ENCODE measurements at places on chromosomes 12 and 14.

GRCh38 chr12:96260231-96260630 is 66.1 kb downstream of the ELK3 start:
- no peak for DNase-seq

DNA sequence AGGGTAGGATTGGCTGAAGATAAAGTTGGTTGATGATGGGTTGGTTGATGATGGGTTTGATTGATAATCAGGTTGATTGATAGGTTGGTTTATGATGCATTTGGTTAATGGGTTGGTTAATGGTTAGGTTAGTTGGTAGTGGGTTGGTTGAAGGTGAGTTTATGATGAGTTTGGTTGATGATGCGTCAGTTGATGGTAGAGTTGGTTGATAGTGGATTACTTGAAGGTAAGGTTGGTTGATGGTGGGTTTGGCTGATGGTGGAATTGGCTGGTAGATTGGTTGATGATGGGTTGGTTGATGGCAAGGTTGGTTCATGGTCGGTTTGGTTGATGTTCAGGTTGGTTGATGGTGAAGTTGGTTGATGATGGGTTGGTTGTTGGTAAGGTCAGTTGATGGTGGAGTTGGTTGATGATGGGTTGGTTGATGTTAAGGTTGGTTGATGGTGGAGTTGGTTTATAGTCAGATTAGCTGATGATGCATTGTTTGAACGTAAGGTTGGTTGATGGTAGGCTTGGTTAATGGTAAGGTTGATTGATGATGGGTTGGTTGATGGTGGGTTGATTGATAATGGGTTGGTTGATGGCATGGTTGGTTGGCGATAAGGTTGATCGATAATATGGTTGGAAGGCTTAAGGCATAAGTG is 146.4 kb downstream of the ADGRD1 start:
- no peak for DNase-seq

DNA sequence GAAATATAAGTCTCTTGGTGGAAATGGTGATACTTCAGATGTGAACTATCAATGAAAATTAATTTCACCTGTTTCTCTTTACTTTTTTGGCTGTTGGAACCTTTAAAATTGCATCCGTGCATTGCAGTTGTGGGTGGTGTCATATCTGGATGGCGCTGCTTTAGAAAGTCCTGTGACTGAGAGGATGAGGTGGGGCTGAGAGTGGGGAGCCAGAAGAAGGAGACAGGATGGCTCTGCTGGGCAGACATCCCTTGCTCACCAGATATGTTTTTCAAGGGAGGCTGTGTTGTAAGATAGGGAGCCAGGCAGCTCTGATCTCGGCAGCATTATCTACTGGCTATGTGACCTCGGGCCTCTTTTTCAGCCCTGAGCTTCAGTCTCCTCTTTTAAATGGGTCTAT is 12.7 kb downstream of the ASB2 start:
- no peak for DNase-seq

- DNase-seq = no peak
Observed at GRCh38 chr12:971991-972390, 19.0 kb upstream of the ERC1 start.

DNA sequence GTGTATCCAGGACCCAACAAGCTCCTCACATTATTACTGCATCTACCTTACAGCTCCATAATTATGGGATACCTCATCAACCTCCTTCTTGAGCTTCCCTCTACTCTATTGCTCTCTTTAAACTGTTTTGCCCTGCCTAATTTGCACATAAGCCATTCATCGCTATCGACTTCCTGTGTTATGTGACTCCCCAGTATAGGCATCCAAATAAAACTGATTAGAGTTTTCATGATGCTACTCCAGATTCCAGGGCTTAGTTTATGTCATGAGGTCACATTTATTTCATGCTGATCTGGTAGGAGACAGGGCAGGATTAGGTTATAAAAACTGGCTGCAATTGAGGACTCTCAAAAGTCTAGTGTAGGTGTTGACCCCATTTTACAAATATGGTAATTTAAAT is 569.9 kb upstream of the MGAT4C start:
- no peak for DNase-seq

DNA sequence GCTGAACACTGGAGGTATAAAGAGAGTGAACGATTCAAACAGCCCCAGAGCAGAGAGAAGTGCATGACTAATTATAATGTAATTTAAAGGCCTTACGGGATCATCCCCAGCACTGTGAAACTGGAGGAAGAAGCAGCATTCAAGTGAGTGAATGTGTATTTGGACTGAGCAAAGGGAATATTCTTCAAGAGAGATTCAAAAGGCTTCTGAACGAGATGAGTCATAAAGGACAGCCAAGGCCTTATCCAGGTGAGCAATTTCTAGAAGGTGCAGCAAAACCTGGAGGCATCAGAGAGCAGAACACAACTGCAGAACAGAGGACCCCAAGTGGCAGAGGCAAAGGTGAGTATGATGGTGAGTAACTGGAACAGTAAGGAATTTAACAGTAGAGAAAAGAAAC is 127.2 kb downstream of the BCAT1 start:
- DNase-seq = no peak

DNA sequence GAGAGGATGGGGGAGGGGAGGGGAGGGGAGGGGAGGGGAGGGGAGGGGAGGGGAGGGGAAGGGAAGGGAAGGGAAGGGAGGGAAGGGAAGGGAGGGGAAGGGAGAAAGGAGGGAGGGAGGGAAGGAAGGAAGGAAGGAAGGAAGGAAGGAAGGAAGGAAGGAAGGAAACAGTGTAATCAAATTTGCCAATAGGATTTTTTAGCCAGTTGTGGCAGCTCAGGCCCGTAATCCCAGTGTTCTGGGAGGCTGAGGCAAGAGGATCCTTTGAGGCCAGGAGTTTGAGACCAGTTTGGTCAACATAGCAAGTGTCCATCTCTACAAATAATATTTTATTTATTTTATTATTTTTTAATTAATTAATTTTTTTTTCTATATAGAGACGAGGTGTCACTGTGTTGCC is 19.4 kb downstream of the AICDA start:
- no peak for DNase-seq

GRCh38 chr14:97029800-97030199 is 232.6 kb downstream of the VRK1 start:
- no peak for DNase-seq

GRCh38 chr12:101939856-101940265 is 62.5 kb downstream of the DRAM1 start:
- DNase-seq = peak; percentile 90

DNA sequence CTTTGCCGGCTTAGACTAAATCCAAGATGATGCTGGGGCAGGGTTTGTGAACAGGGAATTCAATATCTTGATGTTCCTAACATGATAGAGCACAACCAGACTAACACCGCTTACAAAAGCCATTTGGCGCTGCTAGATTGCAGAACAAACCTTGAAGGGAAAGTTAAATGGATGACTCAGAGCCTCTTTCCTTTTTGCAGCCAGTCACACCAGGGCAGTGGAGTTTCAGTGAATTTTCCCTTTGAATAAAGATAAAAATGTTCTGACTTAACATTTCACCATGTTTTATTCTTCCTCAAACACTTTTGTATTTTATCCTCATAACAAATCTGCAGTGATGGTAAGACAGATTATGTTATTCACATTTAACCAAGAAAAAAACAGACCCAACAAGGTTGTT is 47.3 kb downstream of the PDE6H start:
- no peak for DNase-seq

DNA sequence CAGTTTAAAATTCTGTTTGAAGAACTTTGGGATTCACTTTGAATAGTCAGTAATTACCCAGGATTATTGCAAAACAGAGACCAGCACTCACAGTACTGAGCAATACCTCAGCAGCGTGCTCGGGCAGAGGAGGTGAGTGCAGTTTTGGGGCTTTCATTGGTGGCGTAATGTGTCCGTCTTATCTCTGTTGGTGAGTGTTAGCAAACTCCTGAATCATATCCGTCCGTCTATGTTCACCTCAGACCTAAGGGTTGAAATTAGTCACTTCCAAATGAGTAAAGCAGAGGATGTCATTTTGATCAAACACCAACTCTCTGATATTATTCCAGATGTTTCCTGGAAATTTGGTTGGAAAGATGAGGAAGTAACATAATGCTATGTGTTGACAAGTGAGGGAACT is 82.8 kb downstream of the BORCS5 start:
- DNase-seq = no peak

GRCh38 chr14:89748004-89748403 is 206.5 kb downstream of the EFCAB11 start:
- no peak for DNase-seq

DNA sequence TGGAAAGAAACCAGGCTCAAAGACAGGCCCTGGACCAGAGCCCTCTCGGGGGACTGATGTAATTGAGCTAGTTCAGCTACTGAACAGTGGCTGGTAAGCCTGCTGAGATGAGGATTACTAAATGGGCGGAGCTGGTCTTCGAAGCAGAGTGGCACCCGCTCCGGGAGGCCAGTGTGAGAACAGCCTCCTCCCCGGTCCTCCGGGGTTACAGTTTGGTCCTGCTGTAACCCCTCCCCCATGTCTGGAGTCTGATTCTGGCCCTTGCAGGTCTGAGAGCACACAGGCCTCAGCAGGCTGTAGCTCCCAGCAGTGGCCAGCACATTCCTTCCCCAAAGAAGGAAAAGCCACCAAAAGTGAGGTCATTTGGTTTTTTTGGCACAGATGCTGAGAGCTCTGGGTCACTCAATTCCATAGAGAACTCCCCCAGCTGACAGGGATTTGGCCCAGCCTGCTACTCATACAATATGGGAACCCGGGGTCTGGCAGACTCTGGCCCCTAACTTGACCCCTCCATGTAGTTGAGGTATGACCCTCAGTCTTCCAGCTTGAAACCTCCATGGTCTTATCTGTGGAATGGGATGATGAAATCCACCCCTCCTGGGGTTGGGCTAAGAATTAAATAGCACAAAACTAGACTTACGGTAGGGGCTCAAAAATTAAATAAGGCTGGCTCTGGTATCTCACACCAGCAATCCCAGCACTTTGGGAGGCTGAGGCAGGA is 39.0 kb downstream of the ACTN1 start:
- peak; percentile 73 for DNase-seq

DNA sequence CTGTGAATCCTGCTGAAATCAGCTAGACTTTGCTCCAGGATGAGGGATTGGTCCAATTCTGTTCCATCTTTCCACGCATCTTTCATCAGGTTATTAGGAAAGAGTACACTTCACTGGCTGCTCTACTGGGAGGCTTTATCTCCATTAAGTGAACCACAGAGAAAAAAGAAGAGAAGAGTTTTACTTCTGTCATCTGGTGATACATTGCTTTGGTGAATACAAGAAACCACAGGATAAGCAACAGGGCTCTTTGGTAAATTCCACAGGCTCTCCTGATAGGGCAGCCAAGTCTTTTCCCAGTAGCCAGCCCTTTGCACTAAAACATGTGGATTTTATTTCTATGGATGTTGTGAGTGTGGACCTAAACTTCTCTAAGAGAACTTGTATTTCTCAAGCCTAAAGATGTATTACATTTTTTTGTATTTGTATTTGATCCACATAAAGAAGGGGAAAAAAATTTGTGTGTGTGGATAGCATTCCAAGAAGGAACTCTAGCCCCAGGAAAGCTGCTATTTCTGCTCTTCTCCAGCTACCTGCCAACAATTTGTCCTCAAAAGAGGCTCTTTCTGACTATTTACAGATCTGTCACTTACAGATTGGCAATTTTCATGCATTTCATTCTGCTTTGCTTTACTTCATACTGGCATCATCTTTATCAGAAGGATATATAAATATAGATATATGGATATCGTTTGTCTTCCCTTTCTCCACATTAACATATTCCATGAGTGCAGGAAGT is 1117.6 kb upstream of the TMEM132C start:
- DNase-seq = no peak

- no peak for DNase-seq
Observed at GRCh38 chr14:52840877-52841276, 49.5 kb upstream of the GNPNAT1 start.

- peak; percentile 51 for DNase-seq
Observed at GRCh38 chr12:2811801-2812200, 667 bp upstream of the ITFG2 start.

- peak; percentile 32 for DNase-seq
Observed at GRCh38 chr14:99393059-99393655, 87.5 kb downstream of the SETD3 start.

- no peak for DNase-seq
Observed at GRCh38 chr12:122921917-122922316, 26.0 kb upstream of the VPS37B start.

DNA sequence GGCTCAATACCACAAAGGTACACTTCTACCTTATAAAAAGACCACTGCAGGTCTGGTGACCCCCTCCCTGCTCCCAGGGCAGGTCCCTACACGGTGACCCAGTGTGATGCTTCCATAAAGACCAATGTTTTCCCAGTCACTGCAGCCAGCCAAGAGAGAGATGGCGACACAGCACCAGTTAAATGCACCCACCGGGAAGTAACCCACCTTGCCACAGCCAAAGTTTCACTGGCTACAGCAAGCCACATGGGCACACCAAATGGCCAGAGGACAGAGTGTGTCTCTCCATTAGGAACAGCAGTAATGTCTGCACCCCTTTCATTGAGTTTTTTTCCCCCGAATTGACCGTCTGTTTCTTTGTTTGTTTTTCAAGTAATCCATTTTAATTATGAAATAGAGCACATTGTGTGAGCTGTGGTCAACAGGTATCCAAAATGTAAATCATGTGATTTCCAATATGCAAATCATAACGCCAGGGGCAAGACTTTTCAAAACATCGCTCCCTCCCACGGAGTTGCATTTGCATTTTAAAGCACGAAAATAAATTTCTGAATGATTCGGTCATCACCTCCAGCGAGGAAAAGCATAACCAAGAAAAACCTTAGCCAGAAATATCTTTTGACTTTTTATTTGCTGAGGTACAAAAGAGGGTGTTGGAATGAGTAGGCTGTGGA is 48.9 kb upstream of the EML1 start:
- DNase-seq = no peak

DNA sequence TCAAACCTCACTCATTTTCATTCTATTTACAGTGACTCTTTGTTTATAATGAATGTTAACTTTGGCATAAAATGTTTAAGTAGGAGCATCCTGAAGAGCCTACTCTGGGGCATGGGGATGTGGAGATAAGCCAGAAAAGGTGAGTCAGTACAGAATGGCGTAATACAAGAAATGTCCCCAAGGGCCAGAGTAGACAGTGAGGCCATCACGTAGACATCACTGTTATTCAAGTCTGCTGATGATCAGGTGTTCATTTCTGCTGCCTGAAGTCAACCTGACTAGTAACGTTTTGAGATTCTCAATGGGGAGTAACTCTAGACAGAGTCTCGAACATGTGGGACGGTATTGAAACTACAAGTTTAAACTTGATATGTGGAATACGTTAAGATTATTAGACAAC is 47.6 kb upstream of the PKP2 start:
- no peak for DNase-seq
